ENCODE measurements at places on chromosomes 3 and 15.

- DNase-seq, result no peak
These were observed 130.3 kb downstream of the NUP210 start for GRCh38 chr3:13289771-13290285.

DNA sequence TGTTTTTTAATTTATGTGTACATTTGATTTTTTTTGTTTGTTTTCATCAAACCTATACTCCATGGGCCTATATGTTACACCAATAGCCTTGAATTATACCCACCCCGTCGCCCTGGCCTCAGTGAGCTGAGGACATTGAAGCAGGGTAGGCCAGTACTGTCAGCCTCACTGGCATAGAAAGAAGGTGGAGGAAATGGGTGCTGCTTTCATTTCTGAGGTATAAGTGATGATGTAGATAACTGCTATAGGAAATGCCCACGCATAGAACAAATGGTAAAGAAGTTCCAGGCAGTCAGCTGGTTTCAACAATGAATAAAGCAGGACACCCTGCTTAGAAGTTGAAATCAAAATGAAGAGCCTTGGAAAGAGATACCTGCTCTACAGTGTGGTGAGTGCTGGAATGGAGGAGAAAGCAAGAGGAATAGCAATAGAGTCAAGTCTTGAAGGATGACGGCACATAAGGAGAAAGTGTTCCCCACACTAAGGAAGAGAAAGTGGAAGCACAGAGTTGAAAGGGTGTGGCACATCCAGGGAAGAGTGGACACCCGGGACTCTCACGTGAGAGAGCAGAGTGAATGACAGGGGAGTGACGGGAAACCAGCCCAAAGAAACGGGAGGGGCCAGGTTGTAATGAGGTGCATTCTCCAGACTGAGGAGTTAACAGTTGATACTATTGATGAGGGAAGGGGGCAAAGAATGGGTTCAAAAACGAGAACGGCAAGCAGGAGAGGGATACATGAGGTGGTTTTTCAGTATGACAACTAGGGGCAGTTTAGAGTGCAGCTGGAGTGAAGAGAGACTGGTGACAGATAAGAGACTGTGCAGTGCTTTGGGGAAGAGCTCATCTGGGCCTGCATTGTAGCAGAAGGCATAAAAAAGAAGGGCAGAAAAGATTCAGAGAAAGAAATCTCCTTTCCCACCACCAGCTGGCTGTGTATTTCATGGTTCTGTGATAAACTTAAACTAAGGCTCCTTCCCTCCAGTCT lies 70.5 kb downstream of the KLHL25 start:
- no peak for DNase-seq

- no peak for DNase-seq
These were observed 13.7 kb downstream of the FAM107A start for GRCh38 chr3:58563386-58564035.

DNA sequence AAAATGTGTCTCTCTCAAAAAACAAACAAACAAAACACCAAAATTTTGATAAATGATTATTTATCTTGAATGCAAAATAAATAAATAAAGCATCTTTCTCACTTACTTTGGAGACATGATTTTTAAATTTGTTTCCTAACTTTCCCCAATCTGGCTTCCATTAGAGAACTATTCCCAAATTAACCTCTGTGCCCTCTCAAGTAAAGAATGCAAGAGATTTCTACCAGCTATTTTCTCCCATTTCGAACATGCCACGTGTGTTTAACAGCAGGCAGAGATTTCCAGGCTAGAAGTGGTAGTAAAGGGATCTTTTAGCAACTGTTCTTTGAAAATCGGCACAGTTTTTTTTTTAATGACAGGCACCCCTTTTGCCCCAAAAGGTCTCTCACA lies 269.1 kb downstream of the SHQ1 start:
- no peak for DNase-seq

- no peak for DNase-seq
These were observed 289.6 kb downstream of the UACA start for GRCh38 chr15:70473581-70474370.

- DNase-seq, result peak; percentile 88
These were observed 844 bp upstream of the PFN2 start for GRCh38 chr3:149971403-149972075.

DNA sequence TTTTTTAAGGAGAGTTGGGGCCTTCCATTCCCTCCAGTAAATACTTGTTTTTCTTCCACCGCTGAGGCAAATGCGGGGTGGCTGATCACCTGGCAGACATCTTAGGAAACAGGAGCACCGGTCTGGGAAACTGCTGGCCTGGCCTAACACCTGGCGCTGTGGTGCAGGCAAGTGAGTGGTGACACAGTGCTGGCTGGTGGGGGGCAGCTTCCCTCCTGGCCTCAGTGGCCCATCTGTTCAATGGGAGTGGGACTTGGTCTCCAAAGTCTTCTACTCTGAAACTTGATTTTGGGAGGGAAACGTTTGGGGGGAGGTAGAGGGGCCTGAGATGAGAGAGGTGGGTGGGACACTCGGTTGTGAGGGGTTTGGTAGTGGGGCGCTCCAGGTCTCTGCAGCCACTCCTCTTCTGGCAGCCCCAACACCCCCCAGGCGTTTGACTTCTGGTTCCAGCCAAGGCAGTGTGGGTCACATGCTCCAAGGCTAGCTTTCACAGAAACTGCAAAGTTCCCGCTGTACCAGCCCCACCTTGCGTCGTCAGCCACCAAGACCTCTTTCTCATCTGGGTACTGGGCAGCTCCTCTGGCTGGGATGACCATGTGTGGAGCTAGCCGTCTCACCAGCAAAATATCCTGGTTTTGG lies 4.7 kb downstream of the GHRL start:
- DNase-seq, result no peak

- DNase-seq, result no peak
These were observed 73.8 kb upstream of the HRH1 start for GRCh38 chr3:11080492-11080891.

GRCh38 chr3:73485877-73486330 lies 138.8 kb downstream of the PDZRN3 start:
- no peak for DNase-seq

DNA sequence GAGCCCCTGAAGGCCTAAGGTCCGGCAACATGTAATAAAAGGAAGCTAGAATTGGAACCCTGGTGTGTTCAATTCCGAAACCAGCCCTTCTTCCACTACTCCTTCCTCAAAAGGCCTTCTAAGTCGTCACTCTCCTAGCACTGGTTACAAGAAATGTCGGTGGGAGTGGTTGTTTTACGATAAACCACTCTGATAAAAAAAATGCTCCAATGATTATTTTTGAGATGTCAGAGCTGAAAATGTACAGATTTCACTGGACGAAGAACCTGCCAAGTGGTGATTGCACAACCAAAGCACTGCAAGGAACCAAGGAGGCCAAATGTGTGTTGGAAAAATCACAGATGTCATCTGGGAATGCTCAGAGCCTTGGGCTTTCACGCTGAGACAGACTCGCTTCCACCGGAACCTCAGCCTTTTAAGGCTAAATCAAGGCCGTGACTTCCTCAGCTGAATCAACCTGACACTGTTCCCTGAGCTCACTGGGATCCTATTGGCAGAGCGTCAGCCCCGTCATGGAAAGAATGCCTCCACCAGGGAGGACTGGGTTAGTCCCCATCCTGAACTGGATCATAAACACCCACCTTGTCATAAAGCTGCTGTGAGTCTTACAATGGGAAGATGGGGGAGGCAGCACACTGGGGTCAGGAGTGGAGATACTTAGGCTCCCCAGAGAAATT lies 108.1 kb upstream of the THBS1 start:
- DNase-seq, result no peak

DNA sequence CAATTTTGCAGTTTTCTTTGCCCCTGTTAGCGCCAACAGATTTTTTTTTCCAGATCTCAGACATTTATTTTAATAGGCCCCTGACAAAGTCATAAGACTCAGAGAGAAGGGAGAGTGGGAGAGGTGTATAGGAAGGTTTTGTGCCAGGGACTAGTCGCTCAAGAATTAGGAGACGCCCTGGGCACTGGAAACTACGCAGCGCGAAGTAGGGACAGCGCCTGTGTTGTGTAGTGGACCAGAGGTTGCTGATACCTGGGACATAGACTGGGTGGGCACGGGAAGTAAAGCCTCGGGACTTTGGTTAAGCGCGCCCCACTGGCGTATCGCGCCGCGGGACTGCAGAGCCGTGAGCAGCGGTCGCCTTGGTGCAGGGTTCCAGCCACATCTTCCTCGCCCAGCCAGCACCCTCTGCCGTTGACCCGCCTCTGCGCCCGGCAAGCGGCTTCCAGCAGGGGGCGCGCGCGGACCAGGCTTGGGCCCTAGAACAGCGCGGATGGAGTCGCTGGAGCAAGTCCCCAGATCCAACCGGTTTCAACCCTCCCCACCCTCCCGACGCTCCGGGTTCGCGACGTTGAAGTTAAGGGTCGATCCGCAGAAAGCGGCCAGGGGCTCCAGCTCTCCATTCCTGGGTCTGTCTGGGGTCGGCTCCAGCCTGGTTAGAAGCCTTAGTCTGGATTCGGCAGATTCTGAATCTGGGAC lies 3.0 kb upstream of the ISLR2 start:
- peak; percentile 80 for DNase-seq

DNA sequence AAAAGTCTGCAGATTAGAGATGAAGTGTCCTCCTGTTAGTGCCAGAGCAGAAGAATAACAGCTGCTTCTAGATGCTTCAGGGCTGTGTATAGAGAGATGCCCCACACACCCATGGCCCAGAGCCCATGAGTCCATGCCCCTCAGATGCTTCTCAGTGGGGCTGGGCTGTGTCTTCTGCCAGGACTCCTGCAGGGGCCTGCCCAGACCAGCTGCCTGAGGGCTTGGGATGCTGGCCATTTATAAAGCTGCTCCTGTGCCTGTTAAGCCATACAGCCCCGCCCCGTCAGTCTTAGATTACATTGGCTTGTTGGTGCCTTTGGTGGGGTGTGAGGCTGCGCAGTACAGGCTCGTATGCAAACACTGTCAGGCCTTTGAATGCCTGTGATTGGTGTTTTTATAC lies 318.0 kb upstream of the CTDSPL start:
- no peak for DNase-seq

- DNase-seq, result peak; percentile 28
These were observed 268.6 kb upstream of the UBE2E1 start for GRCh38 chr3:23537101-23537551.

GRCh38 chr3:138213398-138214085 lies 26.4 kb downstream of the ARMC8 start:
- no peak for DNase-seq

GRCh38 chr3:195001961-195002861 lies 268.7 kb downstream of the XXYLT1 start:
- DNase-seq, result peak; percentile 99

- no peak for DNase-seq
These were observed 55.3 kb downstream of the ADAMTSL3 start for GRCh38 chr15:83709241-83709640.

DNA sequence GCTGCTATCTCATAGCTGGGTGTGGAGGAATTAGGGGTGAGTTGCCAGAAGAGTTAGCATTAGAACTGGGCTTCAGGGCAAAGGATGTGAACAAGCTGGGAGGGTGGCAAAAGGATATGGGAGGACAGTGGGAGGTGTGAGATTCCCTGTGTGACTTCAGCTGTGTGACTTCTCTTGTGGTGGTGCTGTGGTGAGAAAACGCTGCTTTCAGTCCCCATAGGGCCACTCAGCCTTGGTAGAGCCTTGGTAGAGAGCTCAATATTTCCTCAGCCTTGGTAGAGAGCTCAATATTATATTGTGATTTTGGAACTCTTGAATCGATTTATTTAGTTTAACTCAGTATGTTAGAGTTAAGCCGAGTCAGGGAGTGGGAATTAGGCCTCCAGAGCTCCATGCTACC lies 499.7 kb downstream of the EDEM1 start:
- no peak for DNase-seq

DNA sequence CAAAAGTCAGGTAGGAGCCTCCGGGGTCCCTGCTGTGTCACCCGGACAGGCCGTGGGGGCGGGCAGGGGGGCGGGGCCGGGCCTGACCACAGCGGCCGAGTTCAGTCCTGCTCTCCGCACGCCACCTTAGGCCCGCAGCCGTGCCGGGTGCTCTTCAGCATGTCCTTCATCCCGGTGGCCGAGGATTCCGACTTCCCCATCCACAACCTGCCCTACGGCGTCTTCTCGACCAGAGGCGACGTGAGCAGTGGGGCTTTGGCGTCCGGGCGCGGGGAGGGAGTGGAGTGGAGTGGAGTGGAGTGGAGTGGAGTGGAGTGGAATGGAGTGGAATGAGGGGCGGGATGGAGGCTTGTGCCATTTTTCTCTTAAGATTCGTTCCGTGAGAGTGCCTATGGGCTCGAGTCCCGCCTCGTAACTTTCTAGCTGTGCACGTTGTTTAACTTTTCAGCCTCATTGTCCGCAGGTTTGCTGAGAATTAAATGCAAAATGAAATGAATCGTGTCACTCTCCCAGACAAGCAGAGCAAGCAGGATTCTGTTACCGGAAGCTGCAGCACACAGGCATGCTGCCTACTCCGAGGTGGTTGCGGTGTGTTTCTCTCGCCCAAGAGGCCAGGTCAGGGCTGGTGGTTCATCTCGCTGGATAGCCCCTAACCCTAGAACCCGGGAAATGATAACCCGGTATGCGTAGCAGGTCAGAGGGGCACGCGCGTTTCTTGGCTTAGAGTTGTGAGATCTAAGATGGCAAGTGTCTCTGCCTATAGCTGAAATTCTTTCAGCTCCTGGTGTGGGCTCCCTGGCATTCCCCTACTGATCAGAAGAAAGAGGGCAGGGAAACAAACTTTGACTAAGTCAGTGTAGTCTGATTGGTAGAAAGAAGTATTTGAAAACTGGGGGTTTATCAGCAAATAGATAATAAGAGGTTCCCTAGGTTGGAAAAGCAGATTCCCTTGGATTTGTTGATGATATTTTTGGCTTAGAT lies at the start of gene FAH:
FAH (plus strand) TSS at position 104 of the 981 bp plus-strand sequence; CDS start at position 160, 56 bp downstream.
- DNase-seq, result no peak

DNA sequence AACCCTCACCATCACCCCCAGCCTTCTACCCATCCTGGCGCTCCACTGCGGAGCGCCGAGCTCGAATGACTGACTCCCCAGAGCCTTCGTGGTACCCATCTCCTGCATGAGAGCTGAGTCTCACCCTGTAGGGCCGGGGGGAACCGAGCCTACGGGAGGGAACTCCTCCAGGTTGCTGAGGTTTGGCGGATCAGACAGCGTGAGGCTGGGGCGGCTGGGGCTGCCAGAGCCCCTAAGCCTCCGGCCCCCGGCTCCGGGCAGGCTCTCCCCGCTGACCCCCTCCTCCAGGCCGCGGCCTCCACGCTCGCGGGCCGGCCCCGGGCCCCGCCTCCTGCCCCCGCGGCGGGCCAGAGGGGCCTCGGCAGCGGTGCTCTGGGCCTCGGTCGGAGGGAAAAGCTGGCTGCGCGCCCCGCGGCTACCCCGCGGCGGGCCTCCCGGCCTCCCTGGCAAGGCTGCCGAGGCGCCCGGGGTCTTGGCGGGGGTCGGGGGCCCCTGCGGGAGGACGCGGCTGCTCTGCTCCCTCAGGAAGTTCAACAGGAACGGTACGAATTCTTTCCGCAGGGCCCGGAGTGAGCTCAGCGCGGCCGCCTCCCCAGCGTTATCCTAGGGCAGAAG lies 643 bp downstream of the CDAN1 start:
- DNase-seq, result no peak

DNA sequence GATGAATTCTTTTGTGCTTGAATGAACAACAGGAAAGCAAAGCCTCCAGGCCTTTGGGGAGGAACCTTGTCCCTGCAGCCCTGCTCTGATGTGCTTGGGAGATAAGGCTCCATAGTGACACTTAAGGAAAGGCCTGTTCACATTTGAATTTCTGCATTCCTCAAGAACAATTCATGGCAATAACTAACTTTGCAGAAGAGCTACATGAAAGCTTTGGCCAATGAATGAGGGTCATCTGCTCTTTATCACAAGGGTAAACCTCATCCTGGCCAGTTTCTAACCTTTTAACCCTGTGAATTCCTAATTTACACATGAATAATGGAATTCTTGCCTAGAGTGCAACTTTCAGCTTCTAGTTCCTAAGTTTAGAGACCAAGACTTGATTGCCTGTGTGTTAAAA lies 5.6 kb downstream of the PRTG start:
- no peak for DNase-seq
